NAMALWA (cell line): ENCODE measurements at places on chromosomes 7 and 10.

DNA sequence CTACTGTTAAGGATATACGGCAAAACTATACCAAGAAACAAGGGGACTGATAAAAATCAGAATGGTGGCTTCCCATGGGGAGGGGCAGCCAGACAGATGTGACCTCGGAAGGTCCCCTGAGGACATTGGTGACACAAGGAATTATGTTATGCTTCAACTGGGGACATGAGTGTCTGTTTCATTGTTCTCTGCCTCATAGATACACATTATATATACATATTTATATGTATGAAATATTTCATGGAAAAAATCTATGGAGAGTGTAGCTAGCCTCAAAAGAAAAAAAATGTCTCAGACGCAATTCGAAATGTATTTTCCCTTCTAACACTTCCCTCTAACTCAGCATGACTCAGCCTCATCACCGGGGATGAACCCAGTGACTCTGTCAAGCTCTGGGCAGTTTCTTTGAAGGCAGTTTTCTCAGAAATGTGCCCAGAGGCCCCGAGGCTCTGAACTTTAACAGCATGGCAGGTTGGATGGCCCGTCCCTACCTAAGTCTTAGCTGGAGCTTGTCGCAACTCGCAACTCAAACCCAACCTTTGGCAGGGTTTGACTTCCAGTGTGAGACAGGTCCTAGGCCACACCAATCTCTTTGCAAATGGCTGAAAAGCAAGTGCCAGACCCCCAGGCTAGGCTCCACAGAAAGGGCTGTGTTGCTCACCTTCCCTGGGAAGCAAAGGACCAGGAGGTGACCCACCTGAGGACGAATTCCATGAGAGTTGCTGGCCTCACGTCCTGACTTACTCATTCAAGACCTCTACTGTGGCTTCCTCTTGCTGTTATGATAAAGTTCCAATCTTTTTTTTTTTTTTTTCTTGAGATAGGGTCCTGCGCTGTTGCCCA is 86.9 kb downstream of the CARD11 start:
- no peak for DNase-seq

GRCh38 chr7:50470250-50471163 is 20.4 kb upstream of the FIGNL1 start:
- DNase-seq = no peak

- no peak for DNase-seq
Observed at GRCh38 chr10:124151466-124152095, 58.2 kb upstream of the CHST15 start.

DNA sequence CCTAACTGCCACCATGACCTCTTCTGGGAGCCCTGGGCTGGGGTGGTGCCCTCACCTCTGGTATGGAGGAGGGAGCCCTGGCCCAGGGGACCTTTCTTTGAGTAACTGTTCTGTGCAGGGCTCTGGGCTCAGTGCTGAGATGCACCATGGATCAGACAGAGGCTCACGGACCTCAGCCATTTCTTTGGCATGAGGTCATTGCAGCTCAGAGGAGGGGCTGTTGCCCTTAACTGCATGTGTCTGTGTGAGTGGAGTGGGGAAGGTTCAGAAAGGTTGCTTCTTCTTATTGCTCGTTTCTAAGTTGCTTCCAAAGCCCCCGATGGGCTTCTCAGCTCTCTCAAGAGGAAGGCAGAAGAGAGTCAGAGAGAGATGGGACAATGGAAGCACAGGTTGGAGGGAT is 233.9 kb downstream of the RPS24 start:
- no peak for DNase-seq

DNA sequence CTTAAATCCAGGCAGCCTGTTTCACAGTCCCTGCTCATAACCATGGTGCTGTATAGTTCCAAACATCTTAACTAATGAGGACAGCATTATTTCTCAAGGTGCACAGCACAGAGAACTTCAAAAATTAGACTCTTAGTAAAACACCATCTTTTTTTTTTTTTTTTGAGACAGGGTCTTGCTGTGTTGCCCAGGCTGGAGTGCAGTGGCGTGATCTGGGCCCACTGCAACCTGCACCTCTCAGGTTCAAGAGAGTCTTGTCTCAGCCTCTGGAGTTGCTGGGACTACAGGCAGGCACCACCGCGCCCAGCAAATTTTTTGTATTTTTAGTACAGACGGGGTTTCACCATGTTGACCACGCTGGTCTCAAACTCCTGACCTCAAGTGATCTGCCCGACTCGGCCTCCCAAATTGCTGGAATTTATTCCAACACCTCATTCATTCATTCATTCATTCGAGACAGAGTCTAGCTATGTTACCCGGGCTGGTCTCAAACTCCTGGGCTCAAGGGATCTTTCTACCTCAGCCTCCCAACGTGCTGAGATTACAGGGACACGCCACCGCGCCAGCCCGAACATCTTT is 507 bp upstream of the TMEM254 start:
- no peak for DNase-seq

DNA sequence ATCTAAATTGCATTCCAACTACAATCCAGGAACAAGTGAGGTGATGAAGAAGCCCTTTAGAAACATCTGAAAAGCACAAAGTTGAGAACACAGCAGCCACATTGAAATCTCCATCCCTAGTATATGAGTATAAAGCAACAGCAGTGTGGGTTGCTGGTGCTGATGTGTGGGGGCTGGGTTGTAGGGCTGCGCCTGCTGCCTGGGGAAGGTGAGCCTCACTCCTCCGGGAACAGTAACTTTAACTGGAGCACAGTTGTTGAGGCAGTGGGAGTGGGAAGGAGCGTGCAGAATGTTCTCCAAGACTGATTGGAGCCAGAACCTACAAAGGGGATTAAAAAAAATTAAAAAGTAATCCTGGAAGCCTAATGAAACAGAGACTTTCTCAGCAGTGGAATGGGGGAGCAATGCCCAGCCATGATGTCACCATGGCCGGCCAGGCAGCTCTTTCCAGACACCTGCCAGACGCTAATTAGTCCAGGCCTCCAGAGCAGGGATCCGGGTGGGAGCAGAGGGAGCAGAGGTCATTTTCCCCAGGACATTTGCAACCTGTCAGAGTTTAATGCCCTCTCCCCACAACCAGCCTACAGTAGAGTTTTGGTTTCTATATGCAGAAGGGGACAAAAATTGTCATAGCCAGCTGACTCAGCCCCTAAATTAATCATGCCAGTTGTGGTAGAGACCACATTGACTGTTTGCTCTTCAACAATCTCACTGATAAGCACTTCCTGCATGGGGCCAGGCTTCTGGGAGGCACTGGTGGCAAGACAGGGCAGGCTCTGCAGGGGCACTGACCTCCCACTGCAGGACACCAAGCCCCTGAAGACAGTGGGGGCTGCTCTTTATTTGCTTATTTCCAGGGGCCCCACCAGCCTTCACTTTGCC is 133.0 kb upstream of the ZNF32 start:
- no peak for DNase-seq

- DNase-seq = no peak
Observed at GRCh38 chr10:124150807-124151417, 57.5 kb upstream of the CHST15 start.

- no peak for DNase-seq
Observed at GRCh38 chr10:112653215-112653614, 206.2 kb downstream of the VTI1A start.

- DNase-seq = no peak
Observed at GRCh38 chr7:78279032-78279431, 480.5 kb downstream of the PHTF2 start.

DNA sequence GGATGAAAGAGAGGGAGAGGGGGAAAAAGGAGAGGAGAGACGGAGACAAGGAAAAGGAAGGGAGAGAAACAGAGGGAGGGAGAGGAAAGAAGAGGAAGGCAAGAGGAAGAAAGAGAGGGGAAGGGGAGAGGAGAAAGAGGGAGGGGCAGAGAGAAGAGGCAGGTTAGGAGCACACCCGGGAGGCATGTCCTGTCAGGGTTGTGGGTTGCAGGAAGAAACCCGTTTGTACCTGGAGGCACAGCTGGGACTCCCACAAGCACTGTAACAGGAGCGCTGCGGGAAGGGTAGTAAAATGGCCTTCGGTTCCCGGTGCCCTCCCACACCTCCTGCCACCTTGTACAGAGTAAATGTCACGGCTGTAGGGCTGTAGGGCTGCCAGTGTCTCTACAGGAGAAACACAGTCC is 24.7 kb downstream of the FGFR2 start:
- DNase-seq = no peak

DNA sequence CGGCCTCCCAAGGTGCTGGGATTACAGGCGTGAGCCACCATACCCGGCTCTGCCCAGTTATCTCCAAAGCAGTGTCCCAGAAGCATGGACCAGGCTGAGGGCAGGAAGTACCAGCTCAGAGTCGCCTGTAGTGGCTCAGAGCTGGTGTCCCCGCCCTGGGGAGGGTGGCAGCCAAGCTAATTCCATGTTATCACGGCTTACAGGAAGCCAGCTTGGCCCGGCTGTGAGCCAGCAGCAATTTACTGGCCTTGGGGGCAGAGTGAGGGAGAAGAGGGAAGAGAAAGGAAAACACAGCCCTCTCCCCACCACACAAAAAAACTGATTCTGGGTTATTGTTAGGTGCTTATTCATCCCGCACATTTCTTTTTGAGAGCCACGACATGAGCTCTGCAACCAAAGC is 88.1 kb downstream of the HIP1 start:
- no peak for DNase-seq

GRCh38 chr10:100978121-100978900 is 9.0 kb downstream of the MRPL43 start:
- no peak for DNase-seq

DNA sequence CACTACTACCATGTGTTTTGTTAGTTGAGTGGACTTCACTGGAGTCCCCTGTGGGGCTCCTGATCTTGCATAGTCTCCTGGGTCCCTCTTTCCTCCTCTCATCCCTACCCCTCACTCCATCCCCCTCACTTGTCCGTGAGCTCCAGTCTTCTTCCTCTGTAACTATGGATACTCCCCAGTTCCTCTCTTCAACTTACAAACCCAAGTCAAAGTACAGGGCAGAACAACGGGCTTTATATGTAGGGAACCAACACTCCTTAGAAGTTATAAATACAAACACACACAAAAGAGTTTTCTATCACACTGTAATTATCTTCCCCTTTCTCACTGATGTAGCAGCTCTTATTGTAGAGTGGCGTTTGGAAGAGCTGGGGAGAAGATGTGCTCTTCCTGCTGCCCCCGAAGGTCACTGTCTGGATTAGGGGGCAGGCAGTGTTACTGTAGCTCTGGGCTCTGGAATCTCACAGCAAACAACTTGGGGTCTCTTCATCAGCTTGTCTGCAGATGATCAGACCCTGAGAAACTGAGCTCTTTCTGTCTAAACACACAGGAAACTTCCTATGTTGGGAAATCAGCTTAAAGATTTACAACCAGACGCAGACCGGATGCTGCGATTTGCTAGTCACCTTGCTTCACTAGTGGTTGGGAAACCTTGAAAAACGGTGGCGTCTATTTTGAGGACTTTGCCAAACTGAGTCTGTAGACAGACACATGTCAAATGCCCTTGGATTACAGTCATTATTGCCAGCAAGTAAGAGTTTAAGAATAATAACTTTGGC is 13.6 kb downstream of the SNX10 start:
- DNase-seq = no peak

- DNase-seq = no peak
Observed at GRCh38 chr7:111842491-111842890, 280.2 kb upstream of the IMMP2L start.

DNA sequence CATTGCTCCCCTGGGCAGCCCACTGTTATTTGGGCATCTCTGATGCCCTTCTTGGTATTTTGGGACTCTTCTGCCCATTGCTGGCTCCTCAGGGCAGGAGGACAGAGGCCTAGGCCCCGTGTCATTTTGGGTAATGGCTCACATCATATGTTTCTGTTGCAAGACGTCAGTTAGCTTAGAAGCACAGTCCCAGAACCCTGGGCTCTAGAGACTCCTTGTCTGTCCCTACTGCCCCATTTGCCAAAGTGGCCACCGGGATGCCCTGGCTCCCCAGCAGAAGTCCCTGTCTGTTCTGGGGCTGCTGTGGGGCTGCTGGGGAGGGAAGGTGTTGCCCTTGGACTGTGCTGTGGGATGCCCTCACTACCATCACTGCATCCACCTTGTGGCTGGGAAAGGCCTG is 48.8 kb downstream of the ADCYAP1R1 start:
- no peak for DNase-seq

GRCh38 chr10:74394416-74394969 is 243.5 kb downstream of the ADK start:
- no peak for DNase-seq

DNA sequence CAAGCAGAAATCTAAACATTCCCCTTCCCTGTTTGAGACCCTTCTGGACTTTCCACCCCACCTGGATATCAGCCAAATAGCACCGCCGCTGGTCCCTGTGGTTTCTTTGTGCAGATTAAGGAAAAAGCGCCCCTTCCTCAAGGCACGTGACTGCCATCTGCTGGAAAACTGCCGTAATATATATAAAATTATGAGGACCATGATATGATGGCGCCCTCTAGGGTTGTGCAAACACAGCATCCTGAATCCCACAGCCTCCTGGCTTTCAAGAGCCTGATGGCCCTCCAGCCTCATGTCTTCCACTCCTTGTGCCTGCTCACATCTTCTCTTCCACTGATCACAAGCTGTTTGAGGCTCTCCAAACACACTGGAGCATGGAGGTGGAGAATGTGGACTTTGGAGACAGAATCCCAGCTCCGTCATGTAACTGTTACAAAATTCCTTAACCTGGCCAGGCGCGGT is 121.3 kb downstream of the MYL10 start:
- DNase-seq = peak; percentile 89

DNA sequence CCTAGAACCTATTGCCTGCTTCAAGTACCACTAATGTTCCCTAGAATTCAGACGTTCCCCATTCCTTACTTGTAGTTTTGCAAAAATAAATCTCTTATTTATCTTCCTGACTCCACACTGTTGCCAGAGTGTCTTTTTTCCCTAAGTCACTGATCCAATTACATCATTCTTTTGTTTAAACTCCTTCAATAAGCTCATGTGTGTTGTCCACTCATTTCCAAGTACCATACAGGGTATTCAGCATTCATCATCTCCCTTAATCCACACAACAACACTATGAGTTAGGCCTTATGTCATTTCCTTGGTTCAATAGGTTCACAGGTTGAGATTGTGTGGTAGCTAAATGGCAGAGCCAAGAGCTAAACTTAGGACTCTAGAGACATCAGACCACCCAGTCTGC is 119.9 kb upstream of the RHOBTB1 start:
- DNase-seq = no peak

DNA sequence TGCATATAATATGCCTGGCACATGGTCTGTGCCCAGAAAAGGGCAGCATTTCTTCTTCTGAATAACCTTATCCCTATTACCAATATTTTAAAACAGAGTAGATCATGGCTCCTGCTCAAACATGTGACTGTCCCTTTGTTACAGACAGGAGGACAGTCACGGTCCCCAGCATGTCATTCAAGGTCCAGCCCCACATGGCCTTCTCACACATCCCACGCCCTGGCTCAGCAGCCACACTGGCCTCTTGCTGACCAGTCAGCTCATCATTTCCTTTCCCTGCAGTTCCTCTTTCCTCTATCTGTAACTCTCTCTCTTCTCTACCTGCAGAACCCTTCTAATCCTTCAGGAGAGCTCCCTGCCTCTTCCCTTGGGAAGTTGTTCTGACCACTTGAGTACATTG is 167.8 kb downstream of the CHN2 start:
- DNase-seq = no peak
